ENCODE measurements at places on chromosomes 7 and 10.

DNA sequence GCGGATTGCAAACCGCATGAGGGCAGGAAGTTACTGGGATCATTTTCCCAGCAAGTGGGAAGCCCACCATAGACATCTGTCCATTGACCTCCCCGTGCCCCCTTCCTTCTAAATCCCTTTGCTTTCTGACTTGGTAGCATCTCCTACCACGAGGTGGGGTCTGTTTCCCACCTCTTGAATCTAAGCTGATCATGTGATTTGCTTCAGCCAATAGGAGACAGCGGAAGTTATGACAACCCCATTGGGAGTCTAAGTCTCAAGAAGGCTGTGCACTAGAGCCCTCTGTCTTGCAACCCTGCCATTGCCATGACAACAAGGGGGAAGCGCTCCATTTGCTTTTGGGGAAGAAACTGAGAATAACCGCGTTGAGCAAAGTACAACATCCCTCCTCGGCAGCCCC lies 39.2 kb upstream of the CARD11 start:
- no peak for DNase-seq

DNA sequence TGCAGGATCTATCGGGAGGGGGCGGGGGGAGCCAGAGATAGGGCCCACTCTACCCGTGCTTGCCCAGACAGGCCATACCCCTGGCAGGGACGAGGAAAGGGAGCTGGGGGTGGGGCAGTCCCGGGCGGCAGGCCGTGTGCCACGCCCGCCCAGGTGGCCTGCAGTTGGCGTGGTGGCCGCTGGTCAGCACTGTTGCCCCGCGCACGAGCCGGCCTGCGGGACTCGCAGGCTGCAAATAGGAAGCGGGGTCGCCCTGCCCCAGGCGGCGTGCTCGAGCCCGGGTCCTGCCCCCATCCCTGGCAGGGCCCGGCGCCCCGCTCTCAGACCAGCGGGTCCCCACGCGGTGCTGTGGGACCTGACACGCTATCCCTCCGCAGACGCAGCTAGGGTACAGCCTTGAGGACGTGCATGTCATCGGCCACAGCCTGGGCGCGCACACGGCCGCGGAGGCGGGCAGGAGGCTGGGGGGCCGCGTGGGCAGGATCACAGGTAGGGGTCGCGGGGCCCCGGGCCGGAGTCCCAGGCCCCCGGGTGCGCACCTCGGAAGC lies 6.7 kb downstream of the PNLIPRP2 start:
- DNase-seq, result no peak

DNA sequence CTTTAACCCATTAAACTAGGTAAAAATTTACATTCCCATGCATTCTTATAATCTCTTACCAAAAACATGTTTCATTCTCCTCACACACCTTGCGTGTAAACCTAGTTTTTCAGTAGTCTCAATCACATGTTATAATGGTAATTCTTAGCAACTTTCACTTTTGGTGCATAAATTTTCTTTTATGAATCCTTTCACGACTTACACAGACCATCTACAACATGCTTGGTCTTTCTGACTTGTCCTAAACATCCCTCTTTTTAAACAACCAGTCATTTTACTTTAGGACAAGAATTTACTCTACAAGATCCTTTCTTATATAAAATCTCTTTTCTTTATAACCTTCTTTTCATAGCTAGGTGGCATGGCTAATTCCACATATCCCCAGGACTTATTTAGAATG lies 25.8 kb downstream of the FBXL13 start:
- DNase-seq, result no peak

GRCh38 chr7:149316606-149317005 lies 54.6 kb downstream of the ZNF783 start:
- DNase-seq, result no peak

- no peak for DNase-seq
Observed at GRCh38 chr10:65805993-65806392, 1119.8 kb upstream of the LRRTM3 start.

DNA sequence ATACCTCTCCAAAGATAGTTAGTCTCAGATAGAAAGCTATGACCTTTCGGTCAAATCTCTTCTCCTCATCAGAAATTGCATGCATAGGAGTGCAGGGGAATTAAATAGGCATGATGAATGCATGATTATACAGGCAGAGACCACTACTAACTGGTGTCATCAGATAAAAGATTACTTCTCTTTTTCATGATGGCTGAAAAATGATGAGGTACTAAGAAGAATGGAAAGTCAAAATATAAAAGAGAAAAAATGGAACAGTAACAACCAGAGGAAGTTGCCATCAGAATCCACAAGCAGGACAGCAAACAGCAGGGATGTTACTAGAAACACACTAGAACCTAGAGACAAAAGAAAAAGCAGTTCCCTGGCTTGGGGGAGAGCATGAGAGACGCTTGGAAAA lies 31.6 kb downstream of the CTTNBP2 start:
- DNase-seq, result no peak

GRCh38 chr7:150481922-150482321 lies 31.5 kb downstream of the GIMAP8 start:
- DNase-seq, result no peak

GRCh38 chr7:66326501-66327215 lies 121.5 kb downstream of the TPST1 start:
- no peak for DNase-seq

DNA sequence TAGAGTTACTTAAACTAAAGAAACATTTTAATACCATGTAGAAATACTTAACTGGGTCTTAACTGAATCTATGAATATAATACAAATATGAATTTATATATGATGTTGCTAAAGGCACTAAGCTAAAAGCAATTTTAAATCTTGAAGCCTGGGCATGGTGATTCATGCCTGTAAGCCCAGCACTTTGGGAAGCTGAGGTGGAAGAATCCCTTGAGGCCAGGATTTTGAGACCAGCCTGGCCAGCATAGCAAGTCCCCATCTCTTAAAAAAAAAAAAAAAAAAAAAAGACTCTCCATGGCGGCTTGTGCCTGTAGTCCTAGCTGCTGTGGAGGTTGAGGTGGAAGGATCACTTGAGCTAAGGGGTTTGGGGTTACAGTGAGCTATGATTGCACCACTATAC lies 95.3 kb downstream of the CCSER2 start:
- no peak for DNase-seq

DNA sequence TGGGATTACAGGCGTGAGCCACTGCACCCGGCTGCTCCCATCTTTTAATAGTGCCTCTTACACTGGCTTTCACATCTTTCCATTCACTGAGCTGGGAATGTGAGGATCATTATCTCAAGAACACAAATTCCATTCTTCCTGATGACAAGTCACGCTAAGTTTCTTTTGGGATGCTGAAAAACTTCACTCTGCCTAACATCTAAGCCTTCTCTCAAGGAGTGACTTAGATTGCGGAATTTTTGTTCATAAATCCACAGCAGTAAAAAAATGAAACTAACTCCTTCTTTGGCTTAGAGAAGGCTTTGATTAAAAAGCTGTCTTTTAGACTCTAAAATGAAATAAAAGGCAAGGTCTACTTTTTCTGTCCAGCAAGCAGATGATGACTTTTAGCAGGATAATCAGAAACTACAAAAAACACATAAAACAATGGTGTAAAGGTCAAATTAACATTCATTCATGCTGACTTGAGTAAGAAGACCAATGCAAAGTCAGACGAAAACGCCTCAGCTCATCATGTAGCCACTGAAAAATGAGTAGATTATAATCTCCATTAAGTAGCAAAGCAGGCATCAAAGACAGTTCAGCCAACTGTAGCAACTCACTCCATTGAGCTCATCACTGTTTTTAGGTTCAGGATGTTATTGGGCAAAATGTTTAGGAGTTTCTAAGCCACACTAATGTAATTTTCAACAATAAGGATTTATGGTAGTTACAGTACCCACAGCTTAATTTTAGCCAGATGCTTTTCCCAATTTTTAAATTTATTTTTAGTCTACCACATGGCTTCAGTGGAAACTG lies 178.8 kb downstream of the ELMO1 start:
- no peak for DNase-seq

DNA sequence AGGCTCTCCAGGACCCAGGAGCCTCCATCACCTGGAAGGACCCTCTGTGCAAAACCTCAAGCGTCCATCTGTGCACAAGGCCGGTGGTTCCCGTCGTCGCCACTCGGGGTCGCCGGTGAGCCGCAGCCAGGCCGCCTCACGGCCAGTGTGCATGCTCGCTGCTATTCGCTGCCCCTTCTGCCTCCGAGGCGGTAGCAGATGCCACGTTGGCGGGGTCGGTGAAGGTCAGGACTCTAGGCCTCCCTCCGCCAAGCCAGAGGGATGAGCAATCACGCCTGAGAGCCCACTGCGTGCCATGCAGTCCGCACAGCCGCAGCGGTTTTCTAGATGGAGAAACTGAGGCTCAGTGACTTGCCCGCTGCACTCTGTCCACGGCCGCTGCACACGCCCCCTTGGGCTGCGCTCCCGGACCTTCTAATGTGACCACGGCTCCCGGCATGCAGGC lies 5.7 kb downstream of the UPK3B start:
- DNase-seq, result no peak

DNA sequence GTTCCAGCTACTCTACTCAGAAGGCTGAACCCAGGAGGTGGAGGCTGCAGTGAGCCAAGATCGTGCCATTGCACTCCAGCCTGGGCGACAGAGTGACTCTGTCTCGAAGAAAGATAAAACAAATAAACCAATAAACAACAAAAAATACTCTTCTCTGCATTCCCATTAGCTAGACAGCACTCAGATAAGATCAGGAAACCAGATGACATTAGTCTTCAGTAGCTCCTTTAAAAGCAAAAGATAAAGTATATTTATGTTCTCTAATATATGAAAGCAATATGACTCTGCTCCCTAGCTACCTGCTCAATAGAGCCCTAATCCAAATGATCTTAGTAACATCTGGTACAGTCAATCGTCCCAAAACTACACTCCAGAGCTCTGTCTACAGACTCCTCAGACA lies 212.9 kb downstream of the ELMO1 start:
- DNase-seq, result no peak

DNA sequence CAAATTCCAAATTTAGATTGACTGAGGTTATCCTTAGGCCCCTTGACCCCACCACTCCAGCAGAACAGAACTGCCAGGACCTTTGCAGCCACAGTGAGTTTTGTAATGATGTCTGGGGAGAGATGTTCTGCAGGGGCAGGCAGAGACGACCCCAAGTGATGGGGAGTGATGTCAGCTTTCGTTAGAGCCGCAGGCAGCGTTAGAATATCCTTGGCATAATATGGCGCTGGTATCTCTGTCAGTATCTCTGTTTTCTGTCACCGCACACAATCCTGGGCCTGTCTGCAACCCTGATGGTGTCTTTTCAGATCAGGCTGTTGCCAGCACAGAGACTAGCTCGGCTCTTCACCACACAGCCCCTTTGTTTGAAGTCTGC lies 1083.6 kb downstream of the KCNMA1 start:
- no peak for DNase-seq

- DNase-seq, result no peak
Observed at GRCh38 chr7:151449990-151450389, 10.0 kb upstream of the CRYGN start.

GRCh38 chr7:150629347-150629746 lies 2.8 kb downstream of the GIMAP6 start:
- no peak for DNase-seq

GRCh38 chr7:25025218-25025671 lies 45.3 kb upstream of the OSBPL3 start:
- DNase-seq, result no peak

DNA sequence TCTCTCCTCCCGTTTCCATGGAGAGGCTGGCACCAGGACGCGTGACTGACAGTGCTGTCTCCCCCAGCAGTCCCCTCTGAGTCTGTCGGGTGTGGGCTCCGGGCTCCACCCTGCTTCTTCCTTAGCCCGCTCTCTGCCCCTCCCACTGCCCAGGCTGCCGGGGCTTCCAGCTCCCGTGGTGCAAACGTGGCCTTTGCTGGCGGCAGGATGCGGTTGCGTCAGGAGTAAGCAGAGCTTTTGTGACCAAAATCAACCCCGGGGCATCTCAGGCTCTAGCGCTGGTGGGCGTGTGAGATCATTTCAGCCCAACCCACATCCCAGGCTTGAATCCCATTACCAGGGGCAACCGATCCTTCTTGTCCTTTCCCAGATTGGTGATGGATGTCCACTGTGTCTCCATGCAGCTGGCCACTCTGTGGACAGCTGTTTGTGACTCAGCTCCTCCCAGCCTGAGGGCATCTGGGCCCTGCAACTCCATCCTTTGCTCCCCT lies 28.2 kb downstream of the PTPRE start:
- no peak for DNase-seq

DNA sequence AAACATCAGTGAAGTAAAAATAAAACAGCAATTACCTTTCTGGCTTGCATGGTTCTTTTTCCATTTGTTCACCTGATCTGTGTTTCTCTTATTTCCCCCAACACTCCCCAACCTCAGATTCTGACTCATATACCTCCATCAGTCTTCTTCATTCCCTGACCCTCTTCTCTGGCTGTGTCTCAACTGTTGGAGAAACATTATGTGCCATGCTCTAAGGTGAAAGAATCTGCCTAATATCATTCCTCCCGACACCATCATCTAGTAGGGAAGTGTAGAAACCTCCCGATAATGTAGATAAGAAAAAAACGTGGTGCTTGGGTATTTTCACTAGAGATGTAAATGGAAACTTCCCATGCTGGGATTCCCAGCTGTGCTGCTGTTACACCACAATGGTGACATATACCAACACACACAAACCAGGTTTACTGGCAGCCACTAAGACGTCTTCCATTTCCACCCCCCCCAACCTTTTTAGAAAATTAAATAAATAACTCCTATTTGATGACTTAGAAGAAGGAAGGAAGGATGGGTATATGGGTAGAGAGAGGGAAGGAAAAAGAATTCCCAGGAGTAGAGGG lies 63.4 kb downstream of the OSBPL3 start:
- no peak for DNase-seq

DNA sequence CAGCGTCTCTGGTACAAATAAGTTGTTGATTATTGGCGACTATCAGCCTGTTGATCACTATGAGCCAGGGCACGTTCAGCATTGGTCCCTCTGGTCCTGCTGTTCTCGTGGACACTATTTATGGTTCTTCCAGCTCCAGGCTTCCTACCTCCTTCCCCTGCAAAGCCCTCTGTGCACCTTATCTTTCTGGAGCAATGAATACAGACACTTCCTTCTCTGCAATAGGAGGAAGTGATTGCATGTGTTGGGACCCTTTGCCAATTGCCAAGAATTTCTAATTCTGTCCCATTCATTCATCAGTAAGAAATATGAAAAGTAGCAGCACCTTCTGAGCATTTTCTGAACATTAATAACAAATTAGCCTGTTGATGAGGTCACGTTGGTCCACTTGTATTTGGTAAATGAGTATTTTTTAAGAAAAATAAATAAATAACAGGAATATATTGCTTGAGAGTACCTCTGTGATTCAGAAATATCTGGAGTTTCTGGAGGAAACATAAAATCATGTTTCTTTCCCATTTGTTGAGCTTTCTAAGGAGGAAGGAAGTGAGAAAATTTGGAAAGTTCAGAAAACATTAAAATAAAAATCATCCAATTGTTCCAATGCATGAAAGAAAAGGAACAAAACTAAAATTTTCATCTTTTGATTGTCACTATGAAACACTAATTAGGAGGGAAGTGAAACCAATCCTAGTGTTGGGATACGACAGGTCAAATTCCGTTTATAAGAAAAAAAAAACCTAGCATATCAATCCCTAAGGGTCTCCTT lies 259.1 kb upstream of the KLF6 start:
- DNase-seq, result no peak

DNA sequence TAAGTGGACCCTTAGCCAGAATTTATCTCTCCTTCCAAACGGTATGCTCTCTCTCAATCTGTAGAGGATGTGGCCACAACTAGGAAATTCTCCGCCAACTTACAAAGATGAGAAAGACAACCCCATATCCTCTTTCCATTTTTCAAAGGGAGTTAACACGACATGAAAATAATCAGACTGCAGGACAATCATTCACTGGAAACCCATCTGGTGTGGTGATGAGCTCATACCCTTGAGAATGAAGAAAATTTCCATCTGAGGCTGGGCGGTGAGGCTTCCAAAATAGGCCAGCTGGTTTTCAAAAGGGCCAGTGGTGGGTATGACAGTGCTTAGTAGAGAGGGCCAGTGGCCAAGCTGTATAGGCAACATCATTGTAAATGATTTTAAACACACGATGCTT lies 369.6 kb downstream of the FRMD4A start:
- DNase-seq, result no peak
